ENCODE measurements at places on chromosomes 16 and 17.
A peak's percentile ranks its signal among the peaks of the same experiment; 100 is the strongest.

- DNase-seq: no peak
Observed at GRCh38 chr17:78868391-78868790, 27.8 kb upstream of the USP36 start.

- no peak for DNase-seq
Observed at GRCh38 chr16:1206326-1206725, 18.7 kb downstream of the TPSG1 start.

- DNase-seq: no peak
Observed at GRCh38 chr16:70271696-70272095, 17.6 kb downstream of the AARS1 start.

GRCh38 chr17:29577385-29578211, 9.1 kb downstream of the TP53I13 start:
- DNase-seq: no peak

DNA sequence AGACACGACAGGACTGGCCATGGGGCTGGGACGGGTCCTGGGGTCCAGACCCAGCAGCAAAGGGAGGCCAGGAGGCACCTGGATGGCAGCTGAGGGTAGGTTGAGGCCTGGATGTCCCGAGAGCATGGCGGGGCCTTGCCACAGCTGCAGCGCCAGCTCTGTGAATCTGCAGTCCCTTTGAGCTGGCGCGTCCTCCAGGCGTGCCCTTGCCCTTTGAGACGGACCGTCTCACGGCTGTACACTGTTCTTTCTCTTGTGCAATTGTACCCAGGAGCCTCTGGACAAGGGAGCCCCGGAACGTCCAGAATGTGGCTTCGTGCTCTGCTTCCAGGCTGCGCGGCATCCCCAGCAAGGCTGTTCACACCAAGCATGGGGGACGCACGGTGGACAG, 69.5 kb upstream of the CIBAR2 start:
- DNase-seq: no peak

GRCh38 chr17:64186171-64187092, 56.5 kb upstream of the ERN1 start:
- DNase-seq: no peak

DNA sequence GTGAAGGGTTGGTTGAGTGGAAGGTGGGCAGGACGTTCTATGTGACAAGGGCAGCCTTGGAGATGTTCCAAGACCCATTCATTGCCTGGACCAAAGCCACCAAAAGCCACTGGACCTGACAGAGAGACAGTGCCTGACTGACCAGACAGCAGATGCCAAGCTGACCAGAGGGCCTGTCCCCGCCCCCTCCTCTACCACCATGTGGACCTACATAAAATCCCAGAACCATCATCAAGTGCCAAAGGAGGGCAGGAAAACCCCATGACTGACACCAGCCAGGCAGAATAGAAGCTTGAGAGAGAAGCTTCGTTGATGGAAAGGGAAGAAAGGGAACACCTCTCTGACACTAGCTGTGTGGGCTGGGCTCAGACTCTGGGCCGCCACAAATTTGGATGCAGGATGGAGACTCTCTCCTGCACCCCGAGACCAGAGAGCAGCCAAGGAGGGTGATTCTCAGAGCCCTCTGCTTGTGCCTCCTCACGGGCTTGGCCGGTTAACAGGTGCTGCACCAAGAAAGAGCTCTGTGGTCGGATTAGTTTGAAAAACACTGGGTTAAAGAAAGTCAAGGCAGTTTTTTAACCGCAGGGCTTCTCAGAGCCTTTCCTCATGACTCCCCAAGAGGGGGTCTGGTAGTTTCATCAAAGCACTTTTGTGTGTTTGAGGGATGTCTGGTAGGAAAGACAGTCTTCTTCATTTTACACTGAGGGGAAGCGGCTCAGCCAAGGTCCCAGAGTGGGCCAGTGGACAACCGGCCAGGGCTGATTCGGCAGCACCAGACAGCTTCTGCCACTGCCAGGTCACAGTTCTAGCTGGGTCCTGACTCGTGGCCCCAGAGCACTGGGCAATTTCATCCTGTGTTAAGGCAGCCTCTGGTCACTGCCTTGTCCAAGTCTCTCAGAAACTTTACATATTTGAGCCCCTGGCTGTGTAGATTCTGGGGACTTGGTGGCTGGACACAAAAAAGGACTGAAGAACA, 1.7 kb downstream of the TNFRSF13B start:
- DNase-seq: no peak

- DNase-seq: no peak
Observed at GRCh38 chr17:74268558-74268957, 5.5 kb upstream of the DNAI2 start.

DNA sequence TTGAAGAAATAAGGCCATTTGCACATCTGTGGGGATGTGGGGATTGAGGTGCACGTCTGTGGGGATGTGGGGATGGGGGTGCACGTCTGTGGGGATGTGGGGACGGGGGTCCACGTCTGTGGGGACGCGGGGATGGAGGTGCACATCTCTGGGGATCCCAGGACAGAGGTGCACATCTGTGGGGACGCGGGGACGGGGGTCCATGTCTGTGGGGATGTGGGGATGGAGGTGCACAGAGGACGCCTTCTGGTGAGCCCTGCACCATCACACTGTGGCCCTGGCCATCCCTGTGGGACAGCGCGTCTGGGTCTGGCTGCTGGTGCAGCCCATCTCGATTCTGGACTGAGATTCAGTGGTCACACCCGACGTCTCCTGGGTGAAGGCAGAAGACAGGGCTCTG, 161.4 kb downstream of the LAT start:
- peak; percentile 6 for DNase-seq

DNA sequence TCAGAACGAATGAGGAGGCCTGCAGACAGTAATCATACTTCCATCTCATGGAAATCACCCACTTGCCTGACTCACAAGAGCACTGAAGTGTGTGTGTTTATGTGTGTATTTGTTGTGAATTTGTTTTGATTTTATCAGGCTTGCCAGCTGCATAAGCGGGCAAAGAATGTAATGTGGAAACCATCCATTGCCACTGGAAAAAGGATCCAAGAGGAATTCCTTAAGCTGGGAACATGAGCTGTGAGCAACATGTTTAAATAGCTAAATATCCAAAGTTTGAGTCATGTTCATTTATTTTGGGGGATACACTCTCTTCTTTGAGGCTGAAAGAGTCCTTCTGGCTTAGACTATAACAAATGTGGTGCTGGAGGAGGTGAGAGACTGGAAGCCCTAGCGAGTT, 198.4 kb upstream of the TBX2 start:
- DNase-seq: no peak
